Mesothelial cell of epicardium (in vitro differentiated cells): ENCODE measurements at places on chromosomes 2 and 18.

DNA sequence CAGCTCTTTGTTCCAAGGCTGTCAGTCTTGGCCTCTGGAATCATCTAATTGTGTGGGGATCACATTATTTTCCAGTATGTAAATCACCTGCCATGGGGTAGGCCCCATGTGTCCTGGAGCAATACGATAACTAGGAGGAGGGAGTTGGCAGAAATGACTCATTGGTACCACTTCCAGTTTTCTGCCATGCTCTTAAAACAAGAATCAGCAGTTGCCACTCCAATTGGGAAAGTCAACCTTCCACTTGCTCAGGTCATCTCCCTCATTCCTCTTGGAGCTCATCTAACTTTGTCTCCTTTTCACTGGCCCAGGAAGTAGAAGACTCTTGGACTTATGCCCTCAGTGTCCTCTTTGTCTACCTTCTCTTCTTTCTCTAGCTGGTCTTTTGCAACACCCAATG lies 487.0 kb downstream of the SLC4A3 start:
- no peak for DNase-seq

- no peak for DNase-seq
Observed at GRCh38 chr2:19993731-19994130, 3.8 kb upstream of the WDR35 start.

GRCh38 chr18:5503740-5504139 lies 40.1 kb downstream of the EPB41L3 start:
- no peak for DNase-seq

GRCh38 chr2:67572721-67573435 lies 175.7 kb downstream of the ETAA1 start:
- DNase-seq, result no peak

- no peak for DNase-seq
Observed at GRCh38 chr2:150162241-150162942, 325.1 kb downstream of the RND3 start.

DNA sequence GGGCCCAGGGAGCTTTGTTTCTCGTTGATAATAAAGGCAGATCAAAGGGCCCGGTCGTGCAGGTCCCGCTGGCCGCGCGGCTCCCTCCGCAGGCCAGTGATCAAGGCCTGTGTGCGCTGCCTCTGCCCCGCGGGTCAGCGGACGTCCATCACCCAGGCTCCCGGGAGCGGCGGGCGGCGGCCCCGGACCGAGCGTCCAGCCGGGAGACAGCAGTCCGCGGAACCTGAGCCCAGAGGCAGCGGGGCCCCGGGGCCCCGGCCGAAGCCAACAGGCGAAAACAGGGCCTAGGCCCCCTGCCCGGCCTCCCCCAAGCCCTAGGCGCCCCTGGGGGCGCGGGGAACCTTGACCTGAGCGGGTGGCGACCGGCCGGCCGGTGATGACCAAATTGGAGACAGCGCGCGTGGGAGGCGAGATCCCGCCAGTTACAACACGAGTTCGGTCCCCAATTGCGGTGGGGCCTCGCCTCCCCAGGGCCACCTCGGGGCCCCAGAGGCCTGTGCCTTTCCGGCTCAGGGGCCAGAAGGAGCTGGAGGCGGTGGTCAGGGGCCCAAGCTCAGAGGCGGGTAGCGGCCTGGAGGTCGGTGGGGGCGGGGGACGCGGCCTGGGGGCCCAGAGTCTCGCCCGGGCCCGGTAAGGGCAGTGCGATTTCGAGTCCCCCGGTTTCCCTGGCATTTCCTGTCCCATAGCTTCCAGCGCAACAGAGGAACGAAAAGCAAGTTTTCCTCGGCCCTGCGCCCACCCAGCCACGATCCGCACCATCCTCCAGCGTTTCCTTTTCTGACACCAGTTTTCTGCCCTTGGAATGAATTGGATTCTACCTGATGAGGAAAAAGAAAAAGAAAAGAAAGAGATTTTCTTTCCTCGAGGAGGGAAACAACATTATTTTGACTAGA lies 5.9 kb downstream of the SP9 start:
- DNase-seq, result no peak

DNA sequence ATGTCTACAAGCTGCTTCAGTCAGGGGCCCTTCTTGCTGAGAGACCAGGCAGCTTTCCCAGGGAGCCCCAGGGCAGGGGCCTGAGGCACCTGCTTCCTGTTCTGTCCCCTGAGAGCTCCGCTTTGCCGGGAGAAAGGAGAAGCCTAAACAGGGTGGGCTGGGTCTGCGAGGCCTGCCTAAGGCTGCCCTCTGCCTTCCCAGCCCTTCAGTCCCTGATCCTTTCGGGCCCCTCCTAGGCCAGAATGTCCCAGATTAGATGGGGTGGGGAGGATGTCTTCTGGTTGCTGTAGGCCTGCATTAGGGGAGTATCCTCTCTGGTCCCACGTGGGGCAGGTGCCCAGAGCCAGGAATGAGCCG lies 72.4 kb downstream of the TGOLN2 start:
- DNase-seq, result no peak

- DNase-seq, result no peak
Observed at GRCh38 chr2:6325616-6326015, 540.1 kb downstream of the CMPK2 start.

GRCh38 chr2:103464831-103465230 lies 703.0 kb downstream of the TMEM182 start:
- DNase-seq, result no peak

- no peak for DNase-seq
Observed at GRCh38 chr2:33131749-33132148, 185.0 kb downstream of the LTBP1 start.

DNA sequence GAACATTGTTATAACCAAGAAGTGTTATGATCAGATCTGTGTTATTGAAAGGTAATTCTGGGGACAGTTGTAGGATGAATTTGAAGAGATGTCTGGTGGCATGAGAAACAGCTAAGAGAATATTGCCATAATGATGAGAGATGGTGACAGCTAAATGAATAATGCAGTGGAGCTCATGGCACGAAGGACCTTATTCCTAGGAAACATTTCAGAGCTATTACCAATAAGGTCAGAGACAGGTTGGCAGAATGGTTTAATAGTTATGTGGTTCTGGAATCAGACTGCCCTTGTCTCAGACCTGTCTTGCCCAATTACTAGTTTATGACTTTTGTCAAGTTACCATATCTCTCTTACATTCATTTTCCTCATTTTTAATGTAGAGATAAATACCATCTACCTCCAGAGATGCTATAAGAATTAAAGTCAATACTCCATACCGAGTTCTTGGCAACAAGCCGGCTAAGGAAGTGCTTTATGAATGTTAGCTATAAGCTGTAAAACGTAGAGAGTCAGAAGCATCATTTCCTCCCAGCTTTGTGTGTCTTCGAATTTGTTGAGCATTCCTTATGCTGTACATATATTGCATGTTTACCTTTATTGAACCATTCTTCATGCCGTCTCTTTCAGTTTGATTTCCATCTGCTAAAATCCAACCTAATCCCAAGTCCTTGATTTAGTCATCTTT lies 73.6 kb upstream of the COL5A2 start:
- DNase-seq, result no peak

DNA sequence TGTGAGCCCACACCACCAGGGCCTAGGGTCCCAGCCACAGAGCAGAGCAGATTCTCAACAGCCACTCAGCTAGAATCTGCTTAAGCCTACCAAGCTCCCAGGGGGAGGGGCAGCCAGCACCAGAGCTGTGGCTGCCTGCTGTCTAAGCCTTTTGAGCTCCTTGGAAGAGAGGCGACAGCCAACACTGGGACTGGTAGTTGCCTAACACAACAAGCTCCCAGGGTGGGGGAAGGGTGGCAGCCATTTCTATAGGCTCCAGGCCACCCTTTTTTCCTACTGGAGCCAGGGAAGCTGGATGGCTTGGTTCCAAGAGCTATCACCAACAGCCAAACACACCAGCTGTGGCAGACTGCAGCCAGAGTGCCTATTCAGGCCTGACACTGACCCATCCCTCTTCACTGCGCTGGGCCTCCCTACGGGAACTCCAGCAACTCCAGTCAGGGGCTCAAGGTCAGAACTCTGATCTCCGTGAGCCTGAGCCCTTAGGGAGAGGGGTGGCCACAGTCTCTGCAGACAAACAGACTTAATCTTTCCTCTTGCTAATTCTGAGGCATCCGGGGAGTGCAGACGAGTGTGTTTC lies 1824.3 kb upstream of the CELF4 start:
- DNase-seq, result no peak

GRCh38 chr2:100818003-100818605 lies 1.8 kb upstream of the NPAS2 start:
- no peak for DNase-seq

DNA sequence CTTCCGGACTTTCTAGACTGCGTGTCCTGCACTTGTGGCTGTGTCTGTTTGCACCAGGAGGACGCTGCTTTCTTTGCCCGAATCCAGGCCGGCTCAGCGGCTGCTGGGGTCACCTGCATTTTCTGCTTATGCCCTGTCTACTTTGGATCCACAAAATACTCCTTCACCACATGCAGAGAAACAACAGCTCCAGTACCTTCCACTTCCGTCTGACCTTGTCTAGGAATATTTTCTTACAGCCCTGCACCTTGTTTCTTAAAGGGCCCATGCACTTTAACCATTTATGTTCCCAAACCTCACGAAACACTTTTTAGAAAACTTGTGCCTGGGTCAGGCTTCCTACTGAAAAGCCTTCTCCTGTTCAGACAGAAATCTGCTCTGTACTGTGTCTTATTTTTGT lies 129.4 kb upstream of the NCK2 start:
- no peak for DNase-seq

DNA sequence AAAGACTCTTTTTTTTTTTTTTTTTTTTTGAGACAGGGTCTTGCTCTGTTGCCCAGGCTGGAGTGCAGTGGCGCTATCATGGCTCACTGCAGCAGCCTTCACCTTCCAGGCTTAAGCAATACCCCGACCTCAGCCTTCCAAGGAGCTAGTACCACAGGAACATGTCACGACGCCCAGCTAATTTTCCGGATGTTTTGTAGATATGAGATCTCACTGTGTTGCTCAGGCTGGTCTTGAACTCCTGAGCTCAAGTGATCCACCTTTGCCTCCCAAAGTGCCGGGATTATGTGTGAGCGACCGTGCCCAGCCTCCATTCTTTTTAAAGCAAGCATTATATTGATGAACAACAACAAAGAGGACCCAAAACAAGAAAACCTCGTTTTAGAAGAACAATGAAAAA lies 307.1 kb upstream of the ID2 start:
- DNase-seq, result no peak

GRCh38 chr2:219452361-219453317 lies 18.0 kb downstream of the SPEG start:
- DNase-seq, result no peak

- DNase-seq, result no peak
Observed at GRCh38 chr2:4219101-4219500, 515.7 kb downstream of the DCDC2C start.

GRCh38 chr18:33184958-33185357 lies 255.6 kb downstream of the CCDC178 start:
- no peak for DNase-seq

DNA sequence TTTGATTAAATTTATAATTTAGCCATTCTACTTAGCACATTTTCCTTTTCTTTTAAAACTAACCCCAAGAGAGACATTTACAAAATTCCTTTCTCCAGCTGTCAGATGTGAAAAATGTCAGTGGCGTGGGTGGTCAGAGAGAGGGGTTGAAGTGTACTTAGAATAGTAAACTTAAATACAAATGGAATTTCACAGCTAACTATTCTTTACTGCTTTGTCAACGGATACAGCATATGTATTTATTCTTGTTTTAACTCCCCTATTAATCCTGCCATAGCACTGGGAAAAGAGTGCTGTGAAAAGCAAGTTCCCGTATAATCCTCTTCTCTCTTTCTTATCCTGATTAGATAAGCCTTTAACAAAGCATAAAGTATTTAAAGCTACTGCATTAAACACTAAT lies 191.4 kb upstream of the CHAC2 start:
- DNase-seq, result no peak

- no peak for DNase-seq
Observed at GRCh38 chr2:105405291-105405690, 6.4 kb upstream of the FHL2 start.

DNA sequence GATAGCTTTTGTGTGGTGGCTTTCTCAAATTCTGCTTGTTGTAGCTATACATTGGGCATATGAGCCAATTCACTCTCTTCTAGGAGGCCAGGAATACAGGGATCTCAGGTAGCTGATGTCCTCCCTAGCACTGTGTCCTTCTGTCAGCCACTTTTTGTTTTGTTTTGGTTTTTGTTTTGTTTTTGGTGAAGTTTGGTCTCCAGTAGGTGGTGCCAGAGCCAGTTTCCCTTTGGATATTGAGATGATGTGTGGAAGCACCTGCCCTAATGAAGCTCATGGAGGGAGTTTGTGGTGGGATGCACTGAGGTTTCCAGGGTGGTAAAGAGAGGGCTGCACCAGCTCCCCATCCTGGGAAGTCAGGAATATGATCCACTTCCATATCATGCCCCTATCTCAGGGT lies 100.5 kb upstream of the VWC2L start:
- no peak for DNase-seq

- DNase-seq, result no peak
Observed at GRCh38 chr2:53583583-53583982, 184.0 kb upstream of the CHAC2 start.

- no peak for DNase-seq
Observed at GRCh38 chr18:54626779-54627178, 35.7 kb downstream of the DYNAP start.

GRCh38 chr18:47870605-47871004 lies 59.9 kb downstream of the SMAD2 start:
- DNase-seq, result no peak

GRCh38 chr2:45889053-45889452 lies 237.6 kb downstream of the PRKCE start:
- DNase-seq, result no peak
